ENCODE measurements at places on chromosomes 6 and 20.

DNA sequence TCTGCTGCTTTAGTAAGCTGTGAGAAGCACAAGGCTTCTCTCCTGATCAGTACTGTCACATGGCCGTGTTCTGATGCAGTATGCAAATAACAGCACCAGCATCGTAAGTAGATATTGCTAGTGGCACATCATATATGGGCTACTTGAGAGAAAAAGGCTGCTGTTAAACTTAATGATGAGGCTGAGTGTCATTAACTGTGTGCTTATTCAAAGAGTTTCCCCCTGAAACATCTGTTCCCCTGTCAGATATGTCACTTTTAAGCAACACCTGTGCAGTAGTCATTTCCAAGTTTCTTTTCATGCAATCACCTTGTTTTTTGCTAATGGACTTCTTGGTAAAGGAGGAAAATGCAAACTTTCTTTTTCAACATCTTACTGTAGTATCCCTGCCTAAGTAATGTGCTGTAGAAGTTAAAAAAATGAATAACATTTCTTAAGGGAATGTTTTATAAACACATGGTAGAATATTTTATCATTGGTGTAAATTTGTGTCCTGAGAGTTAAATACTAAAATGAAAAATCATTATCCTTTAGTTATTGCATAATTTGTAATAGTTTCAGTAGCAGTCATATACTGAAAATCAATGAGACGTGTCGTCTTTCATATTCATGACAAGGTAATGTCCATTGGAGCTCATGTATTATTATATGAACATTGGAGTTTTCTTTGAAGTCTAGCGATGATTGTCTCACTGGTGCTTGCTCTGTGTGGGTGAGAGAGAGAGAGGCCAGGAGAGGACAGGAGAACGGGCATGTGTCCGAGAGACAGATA, 366.3 kb downstream of the CDKAL1 start:
- no peak for DNase-seq

GRCh38 chr20:60144404-60144803, 186.2 kb downstream of the CDH26 start:
- no peak for DNase-seq

DNA sequence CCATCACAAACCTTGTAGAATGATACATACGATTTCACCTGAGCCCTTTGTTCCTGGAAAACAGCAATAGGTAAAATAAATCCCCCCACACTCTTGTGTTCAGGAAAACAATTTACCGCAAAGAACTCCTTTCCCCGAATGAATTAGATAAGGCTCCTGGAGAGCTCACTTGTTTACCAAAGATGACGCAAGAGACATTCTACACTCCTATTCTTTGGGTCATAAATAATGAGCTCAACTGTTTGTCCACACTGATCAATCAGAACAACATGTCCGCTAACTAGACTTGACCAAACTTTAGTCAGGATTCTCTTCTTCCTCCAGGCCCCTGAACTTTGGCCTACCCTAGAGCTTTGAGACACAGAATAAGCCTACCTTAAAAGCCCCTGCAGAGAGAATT, 271.9 kb upstream of the OPRM1 start:
- no peak for DNase-seq

DNA sequence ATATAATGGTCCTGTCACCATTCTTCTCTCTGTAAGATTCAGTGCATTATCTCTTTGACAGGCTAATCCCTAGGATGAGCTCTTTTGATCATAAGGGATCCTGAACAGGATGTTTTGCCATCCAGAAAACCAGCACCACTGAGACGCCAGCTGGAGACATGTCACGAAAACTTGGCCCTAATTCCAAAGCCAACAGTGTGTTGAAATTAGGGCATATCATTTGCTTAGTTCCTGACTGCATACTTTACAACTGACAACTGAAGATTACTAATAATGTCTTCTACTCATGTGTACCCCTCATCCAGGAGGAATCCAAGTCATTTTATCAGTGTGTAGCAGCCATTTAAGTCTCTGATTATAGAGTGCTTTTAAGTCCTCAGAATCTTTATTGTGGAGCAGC, 243.6 kb downstream of the KCNQ5 start:
- no peak for DNase-seq

- no peak for DNase-seq
Observed at GRCh38 chr6:20366082-20366830, 35.4 kb upstream of the E2F3 start.

DNA sequence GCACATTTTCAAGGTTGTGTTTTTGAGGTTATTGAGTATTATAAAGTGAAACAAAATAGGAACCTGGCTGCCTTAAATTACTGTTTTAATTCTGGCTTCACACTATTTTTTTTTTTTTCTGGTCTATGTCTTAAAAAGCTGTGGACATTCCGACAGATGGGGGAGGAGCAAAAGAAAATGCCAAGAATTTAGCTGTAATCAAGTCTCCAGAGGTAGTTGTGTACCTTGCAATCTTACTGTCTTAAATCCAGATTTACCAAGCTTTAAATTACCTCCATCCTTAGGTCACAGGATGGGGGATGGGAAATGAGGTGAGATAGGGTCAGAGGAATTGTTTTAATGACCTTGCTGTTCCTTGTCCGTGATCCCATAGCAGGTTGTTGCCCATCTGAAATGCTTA, 182.8 kb downstream of the UTRN start:
- no peak for DNase-seq

GRCh38 chr20:62025832-62026563, 39.7 kb downstream of the TAF4 start:
- DNase-seq: no peak

GRCh38 chr6:548091-548490, 108.8 kb downstream of the HUS1B start:
- DNase-seq: no peak

DNA sequence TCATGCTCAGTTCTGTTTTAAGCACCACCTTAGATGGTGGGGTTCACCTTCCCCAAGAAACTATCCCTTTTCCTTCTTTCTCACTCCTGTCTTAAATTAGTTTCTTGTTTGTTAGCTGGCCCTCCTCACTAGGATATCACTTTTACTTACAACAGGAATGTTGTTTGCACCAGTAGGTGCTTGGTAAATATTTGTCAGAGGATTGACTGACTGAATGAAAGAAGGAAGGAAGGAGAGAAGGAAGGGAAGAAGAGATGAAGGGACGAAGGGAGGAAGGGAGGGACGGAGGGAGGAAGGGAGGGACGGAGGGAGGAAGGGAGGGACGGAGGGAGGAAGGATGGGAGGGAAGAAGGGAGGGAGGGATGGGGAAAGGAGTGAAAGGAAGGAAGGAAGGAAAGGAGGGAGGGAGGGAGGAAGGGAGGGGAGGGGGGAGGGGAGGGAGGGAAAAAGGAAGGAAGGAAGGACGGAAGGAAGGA, 505 bp upstream of the KCNK15 start:
- DNase-seq: no peak

GRCh38 chr20:58695084-58695722, 2.6 kb downstream of the NPEPL1 start:
- DNase-seq: no peak

GRCh38 chr20:52473186-52473585, 281.6 kb upstream of the ZFP64 start:
- peak; percentile 26 for DNase-seq
